ENCODE measurements at places on chromosomes 3 and 15.

GRCh38 chr3:197083486-197083885 is 53.9 kb upstream of the MELTF start:
- DNase-seq, result no peak

GRCh38 chr15:96346409-96346970 is 16.0 kb downstream of the NR2F2 start:
- no peak for DNase-seq

DNA sequence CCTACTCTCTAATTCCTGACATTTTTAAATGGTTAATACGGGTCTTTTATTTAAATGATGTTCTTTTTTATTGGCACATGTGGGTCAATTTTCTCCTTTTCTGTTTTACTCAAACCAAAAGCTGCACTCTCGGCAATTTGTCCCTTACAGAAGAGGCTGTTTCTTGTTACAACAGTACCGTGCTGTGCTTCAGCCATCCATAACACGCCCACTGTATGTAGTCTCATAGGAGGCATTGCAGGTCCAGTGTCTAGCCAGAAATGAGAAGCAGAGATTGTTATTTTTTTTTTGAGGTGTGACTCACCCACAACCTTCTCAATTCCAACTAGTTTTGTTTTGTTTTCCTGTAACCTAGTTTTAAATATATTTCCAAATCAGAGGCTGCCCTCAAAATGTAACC is 164.6 kb downstream of the GMNC start:
- peak; percentile 91 for DNase-seq

GRCh38 chr3:176055836-176056235 is 1141.4 kb downstream of the TBL1XR1 start:
- DNase-seq, result no peak

- DNase-seq, result no peak
Measured at GRCh38 chr3:193800138-193801043, 207.4 kb downstream of the OPA1 start.

DNA sequence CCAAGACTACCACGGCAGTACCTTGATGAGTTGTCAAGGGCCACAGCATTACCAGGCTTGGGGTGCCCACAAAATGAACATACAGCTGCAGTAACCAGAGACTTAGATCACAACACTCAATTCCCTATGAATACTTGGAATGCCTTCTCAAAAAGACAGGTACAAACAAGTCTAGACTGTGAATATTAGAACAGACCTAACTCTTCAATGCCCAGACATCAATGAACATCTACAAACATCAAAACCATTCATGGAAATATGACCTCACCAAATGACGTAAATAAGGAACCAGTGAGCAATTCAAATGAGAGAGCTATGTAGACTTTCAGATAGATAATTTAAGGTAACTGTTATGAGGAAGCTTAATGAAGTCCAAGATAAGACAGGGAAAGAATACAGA is 185.1 kb upstream of the POU1F1 start:
- no peak for DNase-seq

DNA sequence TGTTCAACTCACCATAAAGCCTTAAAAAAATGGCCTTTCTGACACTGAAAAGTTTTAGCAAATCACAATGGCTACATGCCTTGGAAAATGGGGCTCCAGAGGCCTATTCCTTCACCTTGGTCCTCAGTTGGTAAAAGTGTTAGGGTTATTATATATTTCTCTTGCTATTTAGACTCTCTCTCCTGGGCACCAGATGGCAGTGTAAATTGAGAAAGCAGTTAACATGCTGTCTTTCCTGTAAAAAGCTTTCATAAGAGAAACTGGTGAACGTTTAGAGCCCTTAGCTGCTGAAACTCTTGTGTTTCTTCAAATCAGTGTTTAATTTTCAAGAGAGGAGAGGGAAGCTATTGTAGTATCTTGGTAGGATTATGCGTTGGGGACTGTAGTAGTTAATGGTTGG is 89.9 kb downstream of the LRTM1 start:
- DNase-seq, result no peak

DNA sequence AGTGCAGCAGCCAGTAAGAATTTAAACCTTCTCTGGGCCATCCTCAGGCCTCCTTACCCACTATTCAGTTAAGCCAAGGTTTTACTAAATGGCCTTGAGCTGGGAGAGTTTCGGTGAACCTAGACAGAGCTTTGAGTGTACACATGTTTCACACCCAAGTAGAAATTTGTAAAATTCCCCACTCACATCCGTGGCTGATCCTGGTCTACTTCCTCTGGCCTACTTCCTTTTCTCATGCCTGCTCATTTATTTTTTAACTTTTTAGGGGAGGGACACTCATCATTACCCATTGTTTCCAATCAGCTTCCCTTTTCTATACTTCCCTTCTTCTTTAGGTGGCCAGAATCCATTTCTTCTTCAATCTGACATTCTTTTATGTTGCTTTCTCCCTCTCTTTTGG is 7.6 kb downstream of the CX3CR1 start:
- no peak for DNase-seq

DNA sequence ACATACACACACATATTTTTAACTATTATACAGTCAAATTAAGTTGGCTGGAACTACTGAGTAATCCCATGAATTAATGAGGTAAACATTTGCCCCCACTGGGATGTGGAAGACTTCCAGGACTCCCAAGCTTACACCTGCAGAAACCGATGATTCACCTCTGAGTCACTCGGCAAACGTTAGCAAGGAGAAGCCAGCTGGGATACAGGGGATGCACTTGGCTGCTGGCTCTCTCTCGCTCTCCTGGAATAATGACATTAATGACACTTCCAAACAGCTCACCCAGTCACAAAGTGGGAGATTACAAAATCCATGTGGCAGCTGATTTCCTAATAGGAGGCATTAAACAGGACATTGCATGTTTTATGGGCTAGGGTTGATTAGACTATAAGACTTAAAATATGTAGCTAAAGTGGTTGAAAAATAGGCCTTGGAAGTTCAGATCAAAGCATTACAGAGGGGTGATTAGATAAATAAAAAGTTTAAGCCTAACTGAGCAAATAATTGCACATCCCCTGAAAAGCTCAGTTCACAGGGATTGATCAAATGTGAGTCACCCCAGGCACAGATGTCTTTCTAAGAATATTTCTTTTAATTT is 500.9 kb downstream of the SOX2 start:
- no peak for DNase-seq

- no peak for DNase-seq
Measured at GRCh38 chr15:34366271-34367065, 528 bp downstream of the LPCAT4 start.

DNA sequence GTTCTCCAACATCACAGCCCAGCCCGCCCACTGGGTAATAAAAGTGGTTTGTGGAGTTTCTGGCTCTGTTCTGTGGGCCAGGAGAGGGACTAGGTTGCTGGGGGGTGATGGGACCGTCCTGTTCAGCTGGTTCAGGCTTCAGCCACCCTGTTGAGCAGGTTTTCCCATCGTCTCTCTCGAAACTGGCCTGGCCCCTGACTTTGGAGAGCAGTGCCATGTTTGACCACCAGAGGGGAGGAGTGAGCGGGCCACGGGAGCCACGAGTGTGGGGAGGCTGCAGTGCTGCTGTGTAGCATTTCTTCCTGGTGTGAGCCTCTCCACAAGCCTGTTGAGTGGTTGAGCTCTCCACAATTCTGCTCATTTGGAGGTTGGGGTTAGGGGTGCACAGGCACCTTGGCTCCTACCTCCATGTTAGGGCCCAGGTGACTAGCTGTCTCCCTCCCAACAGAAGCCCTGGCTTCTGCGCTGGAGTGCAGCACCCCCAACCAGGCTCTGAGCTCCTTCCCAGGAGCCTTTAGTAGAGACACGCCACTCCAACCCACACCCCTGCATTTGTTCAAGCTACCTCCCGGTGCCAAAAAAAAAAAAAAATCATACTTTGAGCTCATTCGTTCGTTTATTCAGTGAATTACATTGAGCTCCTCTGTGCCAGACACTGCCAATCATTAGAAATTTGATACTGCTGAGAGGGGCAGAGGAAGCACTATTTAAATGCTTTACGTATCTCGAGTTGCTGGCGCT is 13.9 kb downstream of the SPINT1 start:
- DNase-seq, result no peak

- no peak for DNase-seq
Measured at GRCh38 chr3:39141171-39141995, 12.0 kb downstream of the CSRNP1 start.

GRCh38 chr3:28042707-28043106 is 198.7 kb upstream of the CMC1 start:
- no peak for DNase-seq

DNA sequence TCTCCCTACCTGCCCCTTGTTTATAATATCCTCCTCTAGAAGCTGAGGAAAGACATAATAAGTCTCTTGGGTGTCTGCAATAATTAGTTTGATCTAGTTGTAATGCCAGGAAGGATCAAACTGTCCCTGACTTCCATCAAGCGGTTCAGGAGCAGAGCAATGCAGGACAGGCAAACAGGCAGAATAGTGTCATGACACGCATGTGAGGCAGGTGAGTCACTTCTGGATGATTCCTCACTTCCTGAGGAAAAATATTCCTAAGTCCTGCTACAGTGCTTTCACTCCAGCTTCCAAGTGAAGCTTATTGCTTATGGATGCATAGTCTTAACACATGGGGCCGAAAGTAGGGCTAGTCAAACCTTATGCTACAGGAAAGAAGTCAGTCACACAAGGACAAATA is 85.8 kb downstream of the GREM1 start:
- no peak for DNase-seq

DNA sequence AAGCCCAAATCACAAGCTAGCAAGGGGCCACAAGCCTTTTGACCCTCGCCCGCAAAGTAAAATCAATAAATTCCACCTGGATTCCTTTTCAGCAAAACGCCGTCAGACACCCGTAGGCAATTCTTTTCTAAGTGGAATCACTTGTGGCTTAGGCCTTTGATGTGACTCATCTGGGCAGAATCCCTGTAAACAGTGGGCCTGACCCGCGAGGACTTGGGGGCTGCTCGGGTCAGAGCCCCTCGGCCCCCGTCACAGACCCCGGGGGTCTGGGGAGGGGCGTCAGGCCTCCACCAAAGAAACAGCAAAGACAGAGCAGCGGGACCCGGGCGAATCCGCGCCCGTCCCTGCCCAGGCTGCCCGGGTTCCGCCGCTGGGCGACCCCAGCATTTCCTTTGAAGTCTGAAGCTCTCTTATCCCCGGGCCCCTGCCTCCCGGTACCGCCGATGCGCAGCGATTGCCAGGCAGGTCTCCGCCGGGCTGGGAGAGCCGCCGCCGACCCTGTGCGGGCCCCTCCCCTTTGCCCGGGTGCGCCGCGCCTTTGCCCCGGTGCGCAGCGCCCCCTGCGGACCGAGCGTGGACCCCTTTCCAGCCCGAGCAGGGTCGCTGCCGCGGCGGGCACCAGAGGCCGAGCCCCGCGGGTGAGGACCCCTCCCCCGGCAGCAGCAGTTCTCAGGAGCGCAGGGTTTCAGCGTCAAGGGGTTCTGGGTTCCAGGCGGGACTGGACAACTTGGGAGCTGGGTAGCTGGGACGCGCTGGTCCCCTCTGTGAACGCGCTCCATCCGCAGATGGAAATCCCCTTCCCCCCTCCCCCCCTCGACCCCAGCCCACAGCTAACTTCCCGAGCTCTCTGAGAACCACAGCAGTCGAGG is 178.3 kb downstream of the UACA start:
- no peak for DNase-seq

- DNase-seq, result no peak
Measured at GRCh38 chr3:146345900-146346299, 95.0 kb upstream of the PLSCR4 start.

DNA sequence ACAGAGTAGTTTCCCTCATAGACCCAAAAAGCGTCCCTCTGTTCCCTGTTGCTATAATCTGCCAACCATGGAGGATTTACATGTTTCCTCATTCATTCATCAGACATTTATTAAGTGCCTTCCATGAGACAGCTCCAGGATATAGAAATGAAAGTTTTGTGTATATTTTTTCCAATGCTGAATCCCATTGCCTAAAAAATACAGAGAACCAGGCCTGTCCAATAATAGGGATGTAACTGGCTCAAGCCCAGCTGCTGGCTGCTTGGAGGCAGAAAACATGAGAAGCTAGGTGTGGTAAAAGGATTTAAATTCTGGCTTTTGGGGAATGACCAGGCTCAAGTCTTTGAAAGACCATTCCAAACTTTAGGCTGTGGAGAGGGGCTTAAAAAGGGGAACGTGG is 41.5 kb downstream of the RARB start:
- DNase-seq, result no peak

DNA sequence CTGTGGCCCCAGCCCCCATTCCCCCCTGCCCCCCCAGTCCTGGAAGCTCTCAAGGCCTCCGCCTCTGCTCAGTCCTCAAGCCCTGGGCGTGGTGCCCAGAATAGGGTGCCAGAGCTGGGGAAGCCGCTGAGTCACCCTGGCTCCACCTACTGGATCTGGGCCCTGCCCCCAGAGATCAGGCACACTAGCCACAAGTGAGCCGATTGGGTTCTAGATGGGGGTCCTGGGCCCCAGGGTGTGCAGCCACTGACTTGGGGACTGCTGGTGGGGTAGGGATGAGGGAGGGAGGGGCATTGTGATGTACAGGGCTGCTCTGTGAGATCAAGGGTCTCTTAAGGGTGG is 5.7 kb downstream of the EIF4G1 start:
- no peak for DNase-seq

GRCh38 chr15:85582131-85583079 is 202.0 kb downstream of the AKAP13 start:
- DNase-seq, result no peak

- no peak for DNase-seq
Measured at GRCh38 chr3:7444886-7445285, 584.0 kb downstream of the GRM7 start.

GRCh38 chr3:5078151-5078550 is 43.9 kb upstream of the ARL8B start:
- DNase-seq, result no peak

DNA sequence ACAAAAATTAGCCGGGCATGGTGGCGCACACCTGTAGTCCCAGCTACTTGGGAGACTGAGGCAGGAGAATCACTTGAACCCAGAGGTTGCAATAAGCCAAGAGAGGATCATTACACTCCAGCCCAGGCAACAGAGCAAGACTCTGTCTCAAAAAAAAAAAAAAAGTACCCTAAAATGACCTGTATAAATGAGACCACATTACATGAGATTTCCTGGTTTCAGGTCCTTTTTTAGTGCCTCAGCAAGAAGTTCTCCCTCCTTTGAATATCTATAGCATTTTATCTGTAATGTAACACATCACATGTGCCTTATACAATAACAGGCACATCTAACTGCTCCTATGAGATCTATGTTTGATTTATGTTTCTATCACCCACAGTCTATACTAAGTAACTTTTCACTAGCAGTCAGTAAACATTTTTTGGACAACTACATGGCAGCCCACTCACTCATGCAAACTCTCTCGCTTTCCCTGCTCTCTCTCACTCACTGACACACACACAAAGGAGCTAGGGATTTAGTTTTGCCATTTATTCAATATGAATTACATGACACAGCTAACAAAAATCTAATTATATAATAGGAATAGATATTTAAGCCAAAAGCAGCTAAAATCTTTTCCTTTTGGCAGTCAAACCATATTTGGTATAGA is 34.1 kb downstream of the ADAM10 start:
- DNase-seq, result no peak

- no peak for DNase-seq
Measured at GRCh38 chr3:64234571-64234970, 9.3 kb upstream of the PRICKLE2 start.

- DNase-seq, result no peak
Measured at GRCh38 chr15:101065570-101066221, 146.5 kb downstream of the LRRK1 start.

Measured in SK-N-MC (cell line).